GF-D8 (cell line): ENCODE measurements at places on chromosomes 16 and 17.

- DNase-seq, result no peak
Measured at GRCh38 chr16:84751947-84752346, 52.1 kb downstream of the USP10 start.

DNA sequence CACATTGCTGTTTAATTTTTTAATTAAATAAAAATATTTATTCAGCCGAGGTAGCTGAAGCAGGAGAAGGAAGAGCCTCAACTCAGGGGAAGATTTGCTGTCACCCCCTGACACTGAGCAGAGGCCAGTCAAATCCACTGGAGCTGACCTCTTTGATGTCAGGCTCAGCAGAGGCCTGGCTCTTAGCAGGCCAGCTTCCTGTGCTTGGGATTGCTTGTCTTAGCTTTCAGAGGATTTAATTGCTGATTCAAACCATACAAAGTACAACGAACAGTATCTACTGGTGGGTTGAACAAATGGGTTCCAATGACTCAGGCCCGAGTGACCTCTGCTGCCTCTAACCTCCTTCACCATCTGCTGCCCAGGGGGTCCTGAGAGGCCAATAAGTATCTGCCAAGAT is 417.0 kb upstream of the HSBP1 start:
- DNase-seq, result no peak

DNA sequence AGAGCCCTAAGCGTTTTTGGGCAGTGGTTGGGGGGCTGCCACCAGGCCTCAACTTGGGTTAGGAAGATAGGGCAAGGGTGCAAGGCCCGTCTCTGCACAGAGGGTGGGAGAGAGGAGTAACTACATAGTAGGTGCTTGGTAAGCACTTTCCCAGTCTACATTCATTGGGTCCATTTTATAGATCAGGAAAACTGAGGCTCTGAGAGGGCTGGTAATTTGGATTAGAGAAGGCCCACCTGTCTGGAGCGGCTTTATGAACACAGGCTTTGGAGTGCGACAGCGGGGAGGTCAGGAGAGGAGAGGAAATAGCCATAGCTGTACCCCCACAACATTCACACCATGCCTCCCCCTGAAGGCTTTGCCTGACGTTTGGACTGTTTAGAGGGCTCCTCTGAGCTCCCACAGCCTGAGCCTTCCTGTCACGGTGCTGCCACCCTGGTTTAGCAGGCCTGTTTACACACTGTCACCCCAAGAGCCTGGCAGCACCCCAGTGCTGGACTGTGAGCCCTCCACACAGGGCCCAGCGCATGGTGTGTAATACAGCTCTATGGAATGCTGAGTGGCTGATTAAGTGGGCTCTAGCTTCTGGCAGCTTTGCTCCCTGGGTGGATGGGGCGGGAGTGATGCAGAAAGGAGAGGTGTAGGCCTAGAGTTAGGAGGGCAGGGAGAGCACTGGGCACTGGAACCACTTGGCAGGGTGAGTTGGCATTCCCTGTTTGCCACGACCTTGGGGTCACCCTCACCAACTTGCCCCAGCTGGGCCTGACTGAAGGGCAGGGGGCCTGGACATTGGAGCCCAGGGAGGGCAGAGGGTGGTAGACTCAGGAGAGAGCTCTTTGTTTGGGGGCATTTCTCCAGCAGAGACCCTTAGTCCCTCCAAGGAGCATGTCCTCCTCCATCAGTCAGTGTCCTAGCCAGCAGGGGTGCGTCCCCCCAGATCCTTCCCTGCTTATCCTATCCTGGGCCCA is 73.7 kb downstream of the RAI1 start:
- no peak for DNase-seq

DNA sequence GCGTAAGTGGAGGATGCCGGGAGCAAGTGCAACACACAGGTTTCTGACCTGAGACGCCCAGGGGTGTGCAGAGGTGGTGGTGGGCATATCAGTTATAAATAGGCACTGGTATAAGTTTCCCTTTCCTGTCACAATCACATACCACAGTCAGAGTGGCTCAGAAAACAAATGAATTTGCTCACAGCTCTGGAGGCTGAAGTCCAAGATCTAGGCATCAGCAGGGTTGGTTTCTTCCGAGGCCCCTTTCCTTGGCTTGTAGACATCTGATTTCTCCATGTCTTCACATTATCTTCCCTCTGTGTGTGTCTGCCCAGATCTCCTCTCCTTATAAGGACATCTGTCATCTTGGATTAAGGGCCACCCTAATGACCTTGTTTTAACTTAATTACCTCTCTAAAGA is 250.5 kb upstream of the TNRC6C start:
- no peak for DNase-seq

GRCh38 chr17:5304636-5305035 is 22.6 kb downstream of the RABEP1 start:
- DNase-seq, result no peak

- no peak for DNase-seq
Measured at GRCh38 chr17:9842057-9842758, 16.5 kb downstream of the GLP2R start.

DNA sequence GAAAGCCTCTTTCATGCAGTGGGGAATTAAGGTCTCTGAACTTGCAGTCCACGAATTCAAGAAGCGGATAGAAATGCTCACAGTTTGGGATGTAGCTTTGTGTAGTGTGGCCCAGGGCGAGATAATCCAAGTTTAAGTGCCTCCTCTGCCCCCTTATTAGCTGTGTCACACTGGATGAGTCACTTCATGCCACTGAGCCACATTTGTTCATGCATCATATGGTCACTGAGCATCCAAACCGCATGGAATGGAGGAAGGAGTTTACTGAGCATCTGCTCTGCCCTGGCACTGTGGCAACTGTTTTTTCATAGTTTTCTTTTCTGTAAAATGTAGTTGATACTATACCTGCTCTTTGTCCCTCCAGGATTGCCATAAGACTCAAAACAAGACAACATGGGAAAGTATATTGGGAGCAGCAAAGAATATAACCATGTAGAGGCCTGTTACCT is 15.1 kb upstream of the DHX8 start:
- no peak for DNase-seq
